Activated T-helper 9 cell treated with anti-CD3 and anti-CD28 coated beads, Interleukin-2, amount 50 U/mL, for 16 hours (primary cell): ENCODE measurements at places on chromosomes 2 and 18.

DNA sequence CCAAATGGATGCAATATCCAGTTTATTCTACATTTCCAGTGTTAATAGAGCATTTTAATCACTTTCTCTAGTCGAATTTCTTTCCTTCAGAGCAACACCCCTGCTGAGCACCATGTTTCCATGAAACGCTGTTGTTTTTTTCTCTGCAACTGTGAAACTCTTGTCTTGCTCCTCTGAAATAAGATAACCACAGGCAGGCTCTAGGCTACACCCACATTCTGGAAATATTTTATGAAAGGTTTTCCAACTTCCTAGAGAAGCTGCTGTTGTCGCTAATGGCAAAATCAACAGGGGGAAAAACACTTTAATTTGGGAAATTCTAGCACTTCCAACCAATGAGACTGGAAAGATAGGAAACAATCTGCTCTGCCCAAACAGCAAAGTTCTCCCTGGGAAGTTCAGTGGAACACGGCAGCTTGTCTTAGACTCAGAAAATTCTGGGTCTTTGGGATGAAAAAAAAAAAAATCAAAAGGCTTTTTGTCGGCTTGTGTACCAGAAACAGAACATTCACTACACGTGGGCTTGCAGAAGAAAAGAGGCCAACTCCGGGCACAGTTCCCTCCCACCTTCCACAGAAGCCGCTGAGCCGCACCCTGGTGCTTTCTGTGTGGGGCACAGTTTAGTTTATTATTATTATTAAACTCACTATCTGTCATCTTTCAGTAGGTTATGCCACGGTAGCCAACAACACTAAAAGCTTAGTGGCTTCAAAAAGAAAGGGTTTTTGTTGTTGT lies 98.7 kb downstream of the MMADHC start:
- no peak for DNase-seq

DNA sequence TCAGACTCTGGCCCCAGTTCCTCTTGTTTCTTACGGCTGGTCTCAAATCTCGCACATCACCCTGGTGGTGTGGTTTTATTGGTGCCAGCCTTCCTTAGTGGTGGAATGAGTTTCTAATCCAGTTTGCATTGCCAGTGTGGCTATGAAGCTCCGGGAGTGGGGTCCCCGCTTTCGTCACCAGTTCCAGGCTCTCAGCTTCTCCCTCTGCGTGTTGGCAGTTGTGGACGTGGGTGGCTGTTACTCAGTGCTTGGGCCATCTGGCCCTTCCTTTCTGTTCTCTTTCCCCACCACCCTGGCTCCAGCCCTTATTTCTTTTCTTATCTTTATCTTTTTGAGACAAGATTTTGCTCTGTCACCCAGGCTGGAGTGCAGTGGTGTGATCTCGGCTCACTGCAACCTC lies 30.1 kb downstream of the EFR3B start:
- no peak for DNase-seq

GRCh38 chr2:196516564-196516963 lies 123.0 kb upstream of the CCDC150 start:
- DNase-seq, result no peak

DNA sequence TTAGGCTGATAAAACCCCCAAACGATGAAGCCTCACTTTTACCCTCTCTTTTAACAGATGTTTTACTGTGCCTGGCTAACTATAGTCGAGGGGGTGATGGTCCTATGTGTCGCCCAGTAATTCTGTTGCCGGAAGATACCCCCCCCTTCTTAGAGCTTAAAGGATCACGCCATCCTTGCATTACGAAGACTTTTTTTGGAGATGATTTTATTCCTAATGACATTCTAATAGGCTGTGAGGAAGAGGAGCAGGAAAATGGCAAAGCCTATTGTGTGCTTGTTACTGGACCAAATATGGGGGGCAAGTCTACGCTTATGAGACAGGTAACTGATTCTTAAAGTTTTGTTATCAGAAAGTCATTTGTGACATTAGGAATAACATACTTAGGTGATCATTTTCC lies 20.4 kb downstream of the MSH6 start:
- no peak for DNase-seq

- no peak for DNase-seq
Observed at GRCh38 chr18:60996822-60997221, 336.4 kb upstream of the CDH20 start.

DNA sequence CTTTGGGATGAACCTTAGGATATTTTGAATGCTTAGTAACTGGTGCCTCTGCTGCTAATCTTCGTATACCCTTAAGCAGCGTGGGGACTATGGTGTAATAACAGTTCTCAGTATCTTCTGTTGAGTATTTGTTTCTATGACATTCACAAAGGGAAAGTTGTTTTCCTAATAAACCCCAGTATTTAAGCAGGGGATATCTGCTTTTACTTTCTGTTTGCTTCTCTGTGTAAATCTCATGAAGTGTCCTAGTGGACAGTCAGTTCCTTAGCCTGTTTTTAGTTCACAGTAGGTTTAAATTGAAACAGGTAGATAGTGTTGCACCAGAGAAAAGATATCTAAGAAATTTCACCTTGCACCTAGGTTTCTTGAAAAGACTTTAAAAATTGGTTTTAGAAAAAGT lies 14.9 kb downstream of the KIAA1328 start:
- DNase-seq, result no peak

- no peak for DNase-seq
Observed at GRCh38 chr2:145137901-145138300, 618.0 kb upstream of the ZEB2 start.

DNA sequence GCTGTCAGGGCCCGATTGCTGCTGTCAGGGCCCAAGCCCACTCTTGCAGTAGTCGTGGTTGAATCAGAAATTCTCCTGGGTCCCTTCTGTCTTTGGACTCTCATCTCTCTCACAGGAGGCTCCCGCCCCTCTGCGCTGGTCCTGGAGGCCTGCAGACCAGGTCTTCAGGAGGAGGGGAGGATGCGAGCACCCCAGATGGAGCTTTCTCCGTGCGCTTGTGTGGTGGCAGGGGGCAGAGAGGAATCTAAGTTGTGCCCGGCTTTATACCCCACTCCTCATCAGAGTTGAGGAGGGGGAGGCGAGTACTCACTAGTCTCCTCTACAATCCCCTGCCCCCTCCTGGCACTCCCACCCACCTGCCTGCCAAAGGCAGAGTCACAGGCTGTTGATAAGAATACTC lies 10.4 kb downstream of the EN1 start:
- DNase-seq, result no peak

DNA sequence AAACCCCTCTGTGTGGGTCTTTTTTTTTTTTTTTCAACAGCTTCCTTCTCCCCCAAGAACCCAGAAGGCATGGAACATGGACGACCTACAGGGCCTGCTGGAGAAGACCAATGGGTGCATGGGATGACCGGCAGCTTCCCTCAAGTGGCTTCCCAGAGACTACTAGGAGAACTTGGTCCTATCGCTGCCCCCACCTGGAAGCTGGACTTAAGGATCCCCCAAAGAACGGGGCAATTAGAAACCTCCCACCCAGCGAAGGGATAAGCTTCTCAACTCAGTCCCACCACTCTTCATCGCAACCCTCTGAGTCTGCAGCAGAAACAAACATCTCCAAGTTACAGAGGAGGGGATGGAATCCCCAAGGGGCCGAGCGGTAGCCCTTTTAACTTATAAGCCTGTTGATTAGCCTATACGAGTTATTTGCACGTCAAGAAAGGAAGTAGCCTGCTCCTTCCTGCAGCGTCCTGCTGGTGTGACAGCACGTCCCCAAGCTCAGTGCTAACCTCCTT lies 1.4 kb downstream of the ACTR1B start:
- DNase-seq, result no peak

GRCh38 chr18:61669320-61669719 lies 223.5 kb downstream of the RNF152 start:
- no peak for DNase-seq

- no peak for DNase-seq
Observed at GRCh38 chr18:4134700-4135099, 320.4 kb downstream of the DLGAP1 start.

DNA sequence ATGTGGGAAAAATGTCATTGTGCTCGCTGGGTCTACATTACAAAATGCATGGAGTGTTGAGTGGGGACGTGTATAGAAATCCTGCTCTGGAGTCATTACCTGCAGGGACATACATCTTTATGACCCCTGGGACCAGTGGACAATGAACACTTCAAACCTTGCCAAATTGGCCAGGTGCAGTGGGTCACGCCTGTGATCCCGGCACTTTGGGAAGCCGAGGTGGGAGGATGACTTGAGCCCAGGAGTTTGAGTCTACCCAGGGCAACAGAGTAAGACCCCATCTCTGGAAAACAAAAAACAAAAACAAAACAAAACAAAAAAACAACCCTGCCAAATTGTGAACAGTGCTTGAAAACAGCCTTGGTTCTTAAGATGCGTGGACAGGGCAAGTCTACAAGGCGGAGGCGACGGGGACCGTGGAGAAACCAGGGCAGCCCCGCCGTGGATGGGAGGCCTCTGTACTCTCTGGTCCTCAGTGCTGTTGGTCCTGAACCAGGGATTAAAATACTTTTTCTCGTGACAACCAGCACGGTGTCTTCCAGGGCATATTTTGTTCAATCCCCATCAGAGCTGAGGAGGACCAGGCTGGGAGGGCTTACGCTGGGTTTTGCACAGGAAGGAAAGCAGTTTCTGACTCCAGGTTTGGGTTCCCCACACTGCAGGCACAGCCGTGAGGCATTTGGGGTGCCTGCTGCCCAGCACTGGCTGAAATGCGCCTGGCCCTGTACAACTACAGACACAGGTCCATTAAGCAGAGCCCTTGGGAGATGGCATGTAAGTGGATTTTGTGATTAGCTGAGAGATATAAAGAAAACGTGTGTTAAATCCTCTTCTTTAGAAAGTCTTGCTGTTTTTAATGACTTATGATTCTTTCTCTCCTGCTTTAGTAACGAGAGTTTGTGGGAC lies 13.7 kb downstream of the COLEC11 start:
- no peak for DNase-seq

DNA sequence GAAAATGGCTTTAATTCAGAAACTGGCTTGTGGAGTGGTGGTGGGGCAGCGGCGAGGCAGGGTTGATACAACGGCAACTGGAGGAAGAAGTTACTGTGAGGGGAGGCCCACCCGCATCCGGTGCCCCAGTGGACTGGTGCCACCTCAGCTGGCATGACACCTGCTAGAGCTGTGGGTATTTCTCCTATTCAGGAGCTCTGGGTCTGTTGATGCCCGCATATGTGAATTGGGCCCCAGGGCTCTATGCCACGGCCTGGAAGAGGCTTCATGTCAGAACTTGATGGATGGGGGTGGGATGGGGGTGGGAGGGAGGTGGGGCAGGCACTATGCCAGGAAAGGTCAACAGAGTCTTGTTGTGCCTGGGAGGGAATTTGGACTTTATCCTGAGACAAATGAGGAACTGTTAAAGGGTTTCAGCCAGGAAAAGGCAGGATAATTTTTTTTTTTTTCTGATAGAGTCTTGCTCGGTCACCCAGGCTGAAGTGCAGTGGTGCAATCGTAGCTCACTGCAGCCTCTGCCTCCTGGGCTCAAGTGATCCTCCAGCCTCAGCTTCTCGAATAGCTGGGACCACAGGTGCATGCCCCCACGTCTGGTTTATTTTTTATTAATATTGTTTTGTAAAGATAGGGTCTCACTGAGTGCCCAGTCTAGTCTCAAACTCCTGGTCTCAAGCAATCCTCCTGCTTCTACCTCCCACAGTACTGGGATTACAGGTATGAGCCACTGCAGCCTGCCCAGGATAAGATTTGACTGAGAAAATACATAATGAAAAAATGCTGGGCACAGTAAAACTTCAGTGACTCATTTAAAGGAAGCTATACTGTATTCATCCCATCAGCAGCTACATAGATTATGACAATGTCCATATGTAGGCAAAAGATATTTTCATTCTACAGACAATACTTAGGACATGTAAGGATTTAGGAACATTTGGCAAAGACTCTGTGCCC lies 52.6 kb downstream of the SH2D6 start:
- no peak for DNase-seq

GRCh38 chr2:73403237-73403636 lies 17.6 kb downstream of the ALMS1 start:
- no peak for DNase-seq

DNA sequence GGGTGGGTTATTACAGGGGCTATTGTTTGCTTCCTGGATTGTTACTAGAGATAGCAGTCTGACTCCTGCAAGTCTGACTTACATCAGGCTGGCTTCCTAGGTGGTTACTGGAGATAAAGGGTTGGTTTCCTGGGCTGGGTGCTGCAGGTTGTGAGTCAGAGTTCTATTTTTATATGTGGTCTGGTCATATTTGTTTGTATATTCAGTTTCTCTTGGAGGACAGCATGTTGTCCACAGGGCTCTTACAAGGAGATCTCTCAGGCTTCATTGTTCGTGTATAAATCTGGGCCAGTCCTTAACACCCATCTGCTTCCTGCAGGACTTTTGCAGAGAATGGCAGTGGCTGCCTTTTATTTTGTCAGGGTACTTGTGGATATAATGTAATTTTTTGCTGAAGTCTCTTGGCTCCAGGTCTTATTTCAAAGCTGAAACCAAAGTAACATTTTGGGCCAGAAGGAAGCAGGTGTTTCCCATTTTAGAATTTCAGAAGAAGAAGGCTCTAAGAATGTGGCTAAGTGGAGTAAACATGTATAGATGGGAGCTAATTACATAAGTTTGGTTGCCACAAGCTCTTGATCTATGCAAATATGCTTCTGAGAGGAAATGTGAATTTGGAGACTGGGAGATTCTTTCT lies 65.9 kb upstream of the SLC16A14 start:
- DNase-seq, result no peak

DNA sequence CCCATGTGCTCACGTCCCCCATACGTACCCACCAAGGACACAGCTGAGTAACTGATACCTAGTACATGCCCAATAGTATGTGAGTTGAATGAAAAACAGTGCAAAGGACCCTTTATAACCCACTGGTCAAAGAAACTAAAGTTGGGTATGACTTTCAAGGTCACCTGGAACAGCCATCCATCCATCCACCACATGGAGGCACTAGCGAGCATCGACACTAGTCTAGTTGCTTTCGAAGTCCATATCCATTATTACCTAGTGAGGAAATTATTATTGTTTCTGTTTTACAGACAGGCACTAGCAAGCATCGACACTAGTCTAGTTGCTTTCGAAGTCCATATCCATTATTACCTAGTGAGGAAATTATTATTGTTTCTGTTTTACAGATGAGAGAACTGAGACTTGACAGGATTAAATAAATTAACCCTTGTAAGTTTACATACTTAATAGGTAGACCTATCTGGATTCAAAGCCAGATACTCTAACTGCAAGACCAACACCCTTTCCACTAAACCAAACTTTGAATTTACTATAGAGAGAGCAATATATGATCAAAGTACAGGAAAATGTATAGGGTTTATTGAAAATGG lies 233.7 kb downstream of the METTL4 start:
- no peak for DNase-seq

- no peak for DNase-seq
Observed at GRCh38 chr2:99939135-99939534, 203.3 kb downstream of the AFF3 start.

DNA sequence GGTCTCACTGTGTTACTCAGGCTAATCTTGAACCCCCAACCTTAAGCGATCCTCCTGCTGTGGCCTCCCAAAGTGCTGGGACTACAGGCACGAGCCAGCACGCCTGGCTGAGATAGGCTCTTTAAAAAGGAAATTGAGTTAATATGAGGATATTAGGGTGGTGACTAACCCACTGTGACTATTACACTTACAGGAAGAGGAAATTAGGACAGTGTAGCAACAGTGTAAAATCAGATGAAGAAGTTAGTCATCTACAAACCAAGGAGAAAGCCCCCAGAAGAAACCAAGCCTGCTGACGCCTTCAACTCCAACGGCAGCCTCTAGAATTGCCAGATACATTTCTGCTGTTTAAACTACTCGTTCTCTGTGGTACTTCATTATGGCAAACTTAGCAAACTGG lies 711.9 kb downstream of the SUCLG1 start:
- no peak for DNase-seq

GRCh38 chr2:49004036-49004626 lies 150.2 kb downstream of the FSHR start:
- DNase-seq, result no peak

GRCh38 chr2:47867205-47867604 lies 39.1 kb downstream of the FBXO11 start:
- DNase-seq, result no peak
